ENCODE measurements at places on chromosomes 2 and 18.

DNA sequence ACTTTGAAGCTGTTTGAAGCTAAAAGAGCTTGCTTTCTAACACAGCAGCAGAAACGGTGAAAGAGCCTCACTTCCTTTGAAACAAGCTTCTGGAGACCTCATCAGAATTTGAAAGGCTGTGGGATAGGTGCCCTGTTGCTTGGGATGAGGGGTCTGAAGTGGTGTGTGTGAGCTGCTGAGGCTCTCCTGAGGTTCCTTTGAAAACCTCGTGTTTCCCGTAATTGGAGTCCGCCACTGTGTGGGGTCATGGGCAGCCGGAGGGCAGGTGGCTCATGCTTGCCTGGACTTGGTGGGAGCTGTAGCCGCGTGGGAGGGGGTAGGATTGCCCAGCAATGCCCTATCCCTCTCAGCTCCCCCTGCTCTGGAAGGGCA lies 34.4 kb downstream of the CABLES1 start:
- no peak for DNase-seq

- DNase-seq, result no peak
These were observed 27.8 kb upstream of the NETO1 start for GRCh38 chr18:72895548-72895947.

DNA sequence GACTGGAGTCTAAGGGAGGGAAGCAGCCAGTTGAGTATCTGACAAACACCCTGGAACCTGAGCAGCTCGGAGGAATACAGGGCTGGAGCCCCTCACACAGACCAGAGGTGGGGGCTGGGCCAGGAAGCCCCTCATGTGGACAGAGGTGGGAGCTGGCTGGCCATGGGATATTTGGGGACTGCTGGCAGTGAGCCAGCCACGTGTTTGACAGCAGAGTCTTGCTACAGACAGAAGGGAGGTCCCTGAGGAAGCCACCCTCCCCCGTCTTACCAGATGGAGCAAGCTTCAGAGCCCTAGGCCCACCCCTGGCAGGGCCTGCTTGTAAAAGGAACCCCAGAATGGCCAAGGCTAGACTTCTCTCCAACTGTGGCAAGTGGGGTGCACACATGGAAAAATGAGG lies 3.6 kb upstream of the MTERF4 start:
- no peak for DNase-seq

DNA sequence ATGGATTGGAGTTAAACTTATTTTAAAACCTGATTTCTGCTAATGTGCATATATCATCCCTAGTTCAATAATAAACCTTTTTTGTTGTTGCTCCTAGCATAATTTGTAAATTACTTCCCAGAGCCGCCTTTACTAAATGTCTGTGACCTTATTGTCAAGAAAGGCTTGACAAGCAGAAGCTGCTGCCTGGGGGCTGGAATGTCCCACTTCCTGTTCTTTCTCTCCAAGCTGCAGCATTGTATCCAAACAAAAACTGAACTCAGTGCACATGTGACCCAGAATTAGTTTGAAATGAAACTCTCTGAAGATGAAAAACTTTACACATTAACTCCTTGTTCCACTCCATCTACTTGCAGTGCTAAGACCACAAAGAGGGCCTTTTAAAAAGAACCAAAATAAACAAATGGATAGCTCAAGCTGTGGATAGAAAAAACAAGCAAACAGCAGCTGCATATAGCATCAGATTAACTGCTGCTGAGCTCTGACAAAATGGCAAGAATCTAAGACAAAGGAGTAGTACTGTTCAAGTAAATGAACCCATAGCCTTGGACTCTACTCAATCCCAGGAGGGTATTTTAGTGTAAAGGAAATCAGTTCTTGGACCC lies 99.8 kb upstream of the NEUROD1 start:
- no peak for DNase-seq

DNA sequence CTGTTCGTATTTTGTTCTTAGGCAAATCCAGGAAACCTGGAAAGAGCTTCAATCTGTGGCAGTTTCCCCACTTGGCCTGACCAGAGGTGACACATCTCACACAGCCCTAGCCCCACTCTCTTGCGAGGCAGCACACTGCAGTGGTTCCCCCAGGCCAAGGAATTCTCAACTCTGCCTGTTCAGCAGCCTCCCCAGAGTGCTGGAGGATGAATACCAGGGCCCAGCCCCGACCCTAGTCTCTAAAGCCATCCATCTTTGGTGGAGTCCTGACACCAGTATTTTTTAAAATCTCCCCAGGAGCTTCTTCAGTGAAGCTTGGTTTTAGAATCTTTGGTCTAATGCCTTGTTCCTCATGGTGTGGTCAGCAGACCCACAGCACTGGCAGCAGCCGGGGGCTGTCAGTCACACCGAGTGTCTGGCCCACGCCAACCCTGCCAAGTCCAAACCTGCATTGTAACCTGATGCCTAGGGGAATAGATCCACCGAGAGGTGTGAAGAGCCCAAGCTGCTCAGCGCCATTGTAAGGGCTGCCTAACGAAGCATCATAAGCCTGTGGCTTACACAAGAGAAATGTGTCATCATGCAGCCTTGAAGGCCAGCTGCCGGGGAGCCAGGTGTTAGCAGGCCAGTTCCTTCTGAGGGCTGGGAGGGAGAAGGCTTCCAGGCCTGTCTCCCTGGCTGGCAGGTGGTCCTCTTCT lies 428.7 kb upstream of the ID2 start:
- DNase-seq, result no peak

DNA sequence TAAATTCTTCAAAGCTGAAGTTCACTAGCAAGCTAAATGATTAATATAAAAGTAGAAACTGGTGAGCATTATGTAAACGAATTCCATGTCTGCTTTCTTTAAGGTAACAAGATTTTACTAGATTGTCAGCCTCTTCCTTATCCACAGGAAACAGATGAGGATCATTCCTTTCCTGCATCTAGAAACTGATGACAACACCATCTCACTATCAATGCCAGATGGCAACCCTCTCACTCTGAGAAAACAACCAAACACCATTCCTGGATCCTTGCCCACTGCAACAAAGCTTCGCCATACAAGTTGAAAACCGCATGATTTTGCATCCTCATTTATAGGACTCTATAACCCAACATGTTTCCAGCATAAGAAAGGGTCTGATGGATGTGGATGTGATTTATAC lies 122.9 kb downstream of the ZNF521 start:
- DNase-seq, result no peak

GRCh38 chr2:49265471-49265870 lies 111.2 kb upstream of the FSHR start:
- DNase-seq, result no peak

DNA sequence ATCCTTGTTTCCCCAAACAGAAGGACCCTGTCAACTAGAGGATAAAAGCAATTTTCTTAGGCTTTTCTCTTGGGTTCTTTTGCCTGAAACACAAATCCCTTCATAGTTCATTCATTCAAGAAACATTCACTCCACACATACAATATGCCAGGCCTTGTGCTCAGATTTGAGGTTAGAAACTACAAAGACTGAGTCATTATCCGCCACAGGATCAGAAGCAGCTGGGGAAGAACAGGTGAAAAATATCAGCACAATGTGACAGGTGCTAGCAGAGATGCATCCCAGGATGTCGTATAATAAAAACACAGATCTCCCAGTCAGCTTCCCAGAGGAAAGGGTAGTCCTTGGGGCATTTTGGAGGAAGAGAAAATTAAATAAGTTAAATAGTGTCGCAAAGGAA lies 172.4 kb downstream of the LRATD1 start:
- DNase-seq, result no peak

GRCh38 chr2:29259221-29259620 lies 144.0 kb downstream of the CLIP4 start:
- no peak for DNase-seq

DNA sequence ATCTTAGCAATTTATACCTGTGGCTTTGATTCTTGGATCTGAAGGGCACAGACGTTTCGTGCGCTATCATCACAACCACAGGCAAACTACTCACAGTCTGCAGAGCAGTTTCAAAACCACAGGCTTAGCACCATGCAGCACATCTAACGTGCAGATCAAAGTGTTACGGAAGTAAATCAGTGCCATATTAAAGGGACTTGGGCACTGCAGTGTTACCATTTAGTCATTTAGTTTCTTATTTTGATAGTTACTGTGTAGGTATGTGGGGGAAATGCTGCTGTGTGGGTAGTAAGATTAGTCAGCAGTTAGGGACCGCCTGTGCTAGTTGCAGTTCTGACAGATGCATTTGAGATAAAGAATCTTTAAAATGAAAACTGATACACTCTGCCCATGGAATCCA lies 384.0 kb downstream of the NBAS start:
- DNase-seq, result peak; percentile 84

- no peak for DNase-seq
These were observed 406.8 kb downstream of the NBAS start for GRCh38 chr2:15154297-15154696.

DNA sequence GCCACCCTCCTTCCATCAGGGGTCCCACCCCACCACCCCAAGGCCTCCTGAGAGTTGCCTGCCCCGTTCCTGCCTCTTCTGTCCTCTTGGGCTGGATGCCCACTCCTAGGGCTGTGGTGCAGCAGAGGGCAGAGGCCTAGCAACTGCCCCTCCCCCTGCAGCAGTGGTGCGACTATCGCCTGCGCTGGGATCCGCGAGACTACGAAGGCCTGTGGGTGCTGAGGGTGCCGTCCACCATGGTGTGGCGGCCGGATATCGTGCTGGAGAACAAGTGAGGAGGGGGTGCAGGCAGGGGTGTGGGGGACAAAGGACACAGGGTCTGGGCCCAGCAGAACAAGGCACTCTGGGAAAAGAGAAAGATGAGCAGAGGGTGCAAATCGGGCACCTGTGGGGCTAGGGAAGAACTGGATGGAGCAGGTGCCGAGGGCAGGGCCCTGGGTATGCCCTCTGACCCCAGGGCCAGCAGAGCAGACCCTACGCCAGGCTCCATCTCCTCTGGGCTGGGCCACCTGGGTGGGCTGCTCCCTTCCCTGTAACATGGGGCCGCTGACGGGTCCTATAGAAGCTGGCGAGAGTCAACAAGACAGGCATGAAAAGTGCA lies 1.0 kb downstream of the CHRNG start:
- no peak for DNase-seq

DNA sequence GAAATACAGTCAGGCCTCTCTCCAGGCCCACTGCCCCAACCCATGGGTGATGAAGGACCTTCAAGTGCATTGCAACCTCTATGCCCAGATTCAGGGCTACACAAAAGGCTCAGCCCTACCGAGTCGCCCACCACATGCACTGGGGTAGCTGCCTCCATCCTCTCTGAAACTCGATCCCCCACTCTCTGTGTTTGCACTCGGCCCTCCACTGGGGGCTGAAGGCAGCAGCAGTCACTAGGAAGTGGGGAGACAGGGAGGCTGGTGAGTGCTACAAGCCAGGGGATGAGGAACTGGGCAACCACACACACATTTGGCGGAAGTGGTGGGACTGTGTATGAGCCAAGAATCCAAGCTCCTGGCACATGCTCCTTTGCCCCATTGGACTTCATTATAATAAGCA lies 94.6 kb downstream of the CERS6 start:
- DNase-seq, result no peak

- no peak for DNase-seq
These were observed 65.8 kb downstream of the ALPK2 start for GRCh38 chr18:58562999-58563667.

DNA sequence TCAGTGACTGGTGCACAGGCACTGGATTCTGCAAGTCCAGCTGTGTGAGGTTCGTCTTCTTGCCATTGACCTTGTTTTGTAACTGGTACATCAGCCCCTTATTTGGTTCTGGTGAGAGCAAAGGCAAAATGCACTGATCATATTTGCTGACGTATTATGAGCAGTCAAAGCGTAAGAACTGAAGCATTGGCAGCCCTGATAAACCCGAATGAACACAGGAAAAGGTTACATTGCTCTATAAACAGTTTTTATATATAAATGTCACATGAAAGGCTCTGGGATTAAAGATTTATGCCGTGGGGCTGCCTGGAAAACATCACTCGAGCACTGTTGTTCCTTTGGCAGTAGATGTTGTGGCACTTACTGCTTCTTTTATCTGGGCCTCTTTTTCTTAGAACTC lies 167.9 kb downstream of the IRS1 start:
- no peak for DNase-seq

- no peak for DNase-seq
These were observed 56.0 kb downstream of the ABCA12 start for GRCh38 chr2:215082446-215082845.

GRCh38 chr2:229714080-229714735 lies at the start of gene DNER:
Gene DNER (minus strand): TSS chr2:229714555. CDS start chr2:229714423, 132 bp downstream.
- DNase-seq, result peak; percentile 47

DNA sequence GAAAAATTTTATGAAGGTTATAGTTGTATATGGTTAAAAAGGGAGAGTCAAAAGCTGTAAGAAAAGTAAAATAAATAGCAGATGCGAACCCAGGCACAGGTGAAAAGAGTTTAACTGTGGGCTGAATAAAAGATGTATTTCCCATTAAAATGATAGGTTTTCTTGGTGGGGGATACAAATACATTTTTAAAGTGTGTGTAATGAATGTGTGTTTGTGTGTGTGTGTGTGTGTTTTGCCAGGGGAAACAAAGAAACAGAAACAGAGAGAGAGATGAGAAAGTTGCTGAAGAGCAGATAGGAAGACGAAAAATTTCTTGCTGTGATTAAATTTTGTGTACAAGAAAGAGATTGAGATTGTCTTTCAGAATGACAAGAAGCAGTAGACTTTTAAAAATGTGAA lies 12.1 kb downstream of the TFPI start:
- DNase-seq, result no peak

GRCh38 chr2:64737547-64737946 lies 83.8 kb upstream of the SERTAD2 start:
- DNase-seq, result no peak

DNA sequence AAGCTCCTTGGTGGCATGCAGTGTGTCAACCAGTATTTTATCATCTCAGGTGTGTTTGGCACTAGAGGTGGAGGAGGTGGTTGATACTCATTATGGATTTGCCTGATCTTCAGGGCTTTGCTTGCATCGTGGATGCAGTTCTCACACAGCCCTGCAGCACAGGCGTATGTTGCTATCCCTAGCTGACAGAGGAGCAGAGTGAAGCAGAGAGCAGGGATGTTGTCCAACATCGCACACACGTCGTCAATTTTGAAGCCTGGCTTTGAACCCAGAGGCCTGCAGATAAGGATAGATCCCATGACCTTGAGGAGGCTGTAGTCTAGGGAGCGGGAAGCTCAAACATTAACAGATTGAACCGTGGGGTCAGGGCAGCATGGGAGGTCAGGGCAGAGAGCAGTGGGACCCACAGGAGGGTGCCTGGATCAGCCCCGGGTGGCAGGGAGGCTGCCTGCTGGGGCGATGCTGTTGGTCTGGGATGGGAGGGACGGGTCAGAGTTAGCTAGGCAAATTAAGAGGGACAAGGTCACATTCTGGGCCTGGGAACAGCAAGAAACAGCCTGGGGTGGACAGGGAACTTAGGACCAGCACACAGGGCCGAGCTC lies 4.2 kb downstream of the RNF144A start:
- no peak for DNase-seq

- no peak for DNase-seq
These were observed 199.1 kb downstream of the ZFP36L2 start for GRCh38 chr2:43027097-43027873.

DNA sequence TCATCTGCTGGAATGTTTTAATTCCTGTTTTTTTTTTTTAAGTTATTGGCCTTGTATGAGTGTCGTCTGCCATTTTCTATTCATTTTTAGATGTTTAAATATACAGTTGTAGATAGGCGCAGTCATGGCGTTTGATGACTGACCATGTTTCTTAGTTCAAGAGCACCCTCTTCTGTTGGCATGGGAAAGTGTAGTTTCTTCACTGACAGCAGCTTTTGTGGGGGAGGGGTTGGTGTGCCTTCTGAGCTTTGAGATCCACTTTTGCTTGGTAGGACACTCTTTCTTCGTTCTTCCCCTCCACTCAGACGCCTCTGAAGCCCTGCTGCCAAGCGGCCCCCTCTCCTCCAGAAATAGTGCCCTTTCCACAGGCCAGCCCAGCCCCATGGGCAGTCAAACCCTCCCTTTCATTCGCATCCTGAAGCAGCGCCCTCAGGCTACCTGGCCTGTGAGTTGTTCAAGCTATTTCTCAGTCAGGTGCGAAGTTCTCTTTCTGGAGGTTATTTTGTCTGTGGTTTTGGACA lies 492.0 kb downstream of the TNS1 start:
- peak; percentile 32 for DNase-seq

Data from stimulated activated CD4-positive, alpha-beta T cell treated with anti-CD3 and anti-CD28 coated beads, Interleukin-1b, Interleukin-23, amount 100 ng/mL, for 48 hours (primary cell).